Activated CD8-positive, alpha-beta memory T cell treated with anti-CD3 and anti-CD28 coated beads, Interleukin-2, amount 50 U/mL, for 48 hours (primary cell): ENCODE measurements at places on chromosomes 4 and X.

- no peak for DNase-seq
Measured at GRCh38 chr4:170083541-170083940, 6.2 kb downstream of the AADAT start.

GRCh38 chrX:130550351-130550750 is 148.6 kb downstream of the RBMX2 start:
- DNase-seq, result no peak

- no peak for DNase-seq
Measured at GRCh38 chrX:9562851-9563250, 98.0 kb downstream of the TBL1X start.

DNA sequence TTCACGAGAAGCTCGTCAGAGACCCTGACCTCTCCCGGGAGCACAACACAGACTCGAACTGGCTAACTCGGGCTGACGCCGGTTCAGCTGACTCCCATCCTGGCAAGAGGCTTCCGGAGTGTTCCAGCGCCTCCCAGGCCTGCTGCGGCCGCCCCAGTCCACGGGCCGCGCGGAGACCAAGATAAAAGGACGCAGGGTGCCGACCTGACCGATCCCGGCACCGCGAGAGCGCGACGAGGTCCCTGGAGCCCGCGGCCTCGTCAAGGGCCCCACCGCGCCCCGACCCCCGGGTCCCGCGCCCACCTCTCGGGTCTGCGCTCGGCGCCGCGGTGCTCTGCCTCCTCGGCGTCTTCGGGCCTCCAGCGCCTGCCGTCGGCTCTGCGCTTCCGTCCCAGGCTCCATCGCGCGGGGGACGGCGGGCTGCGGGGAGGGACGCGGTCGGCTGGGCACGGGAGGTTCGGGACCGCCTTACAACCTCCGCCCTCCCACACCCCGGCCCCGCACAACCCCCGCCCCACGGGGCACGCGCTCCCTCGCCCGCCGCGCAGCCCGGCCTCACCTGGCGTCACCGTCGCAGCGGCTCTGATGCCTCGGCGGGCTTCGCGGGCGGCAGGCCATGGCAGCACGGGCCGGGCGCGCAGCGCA is 426 bp downstream of the SLBP start:
- peak; percentile 74 for DNase-seq

DNA sequence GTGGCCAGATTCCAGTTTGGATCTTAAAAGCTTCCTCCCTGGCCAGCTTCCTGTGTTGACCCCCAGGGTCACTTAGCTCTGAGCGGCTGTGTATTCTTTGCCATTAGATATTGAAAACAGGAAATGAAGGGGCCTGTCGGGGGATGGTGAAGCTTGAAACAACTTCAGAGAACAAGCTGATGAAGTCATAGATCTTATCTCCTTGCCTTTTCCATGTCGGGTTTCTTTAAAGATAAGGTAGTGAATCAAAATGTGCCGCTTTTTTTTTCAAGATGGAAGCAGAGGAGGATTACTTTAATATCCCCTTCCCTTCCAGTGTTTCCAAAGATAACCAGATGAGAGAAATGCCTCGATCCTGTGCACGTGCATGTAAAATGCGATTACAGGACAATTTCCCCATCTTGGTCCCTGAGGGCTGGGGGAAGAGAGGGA is 508.5 kb downstream of the MID1IP1 start:
- DNase-seq, result no peak

- DNase-seq, result no peak
Measured at GRCh38 chr4:127162741-127163140, 470.0 kb upstream of the INTU start.

- no peak for DNase-seq
Measured at GRCh38 chr4:6252051-6252450, 17.6 kb upstream of the WFS1 start.

- no peak for DNase-seq
Measured at GRCh38 chrX:137926090-137926489, 360.2 kb downstream of the ZIC3 start.

GRCh38 chr4:176274441-176274840 is 5.4 kb upstream of the ASB5 start:
- DNase-seq, result no peak

DNA sequence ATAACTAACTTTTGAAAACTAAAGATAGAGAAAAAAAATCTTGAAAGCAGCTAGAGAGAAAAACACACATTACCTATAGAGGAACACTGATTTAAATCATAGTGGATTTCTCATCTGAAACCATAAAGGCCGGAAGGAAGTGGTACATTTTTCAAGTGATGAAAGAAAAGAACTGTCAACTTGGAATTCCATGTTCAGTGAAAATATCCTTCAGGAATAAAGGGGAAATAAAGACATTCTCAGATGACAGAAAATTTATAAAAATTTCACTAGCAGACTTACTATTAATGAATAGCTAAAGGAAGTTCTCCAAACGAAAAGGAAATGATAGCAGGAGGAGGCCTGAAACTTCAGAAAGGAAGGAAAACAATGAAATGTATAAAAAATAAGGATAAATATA is 7.6 kb upstream of the JADE3 start:
- DNase-seq, result no peak

GRCh38 chrX:147803948-147804347 is 107.8 kb upstream of the FMR1 start:
- no peak for DNase-seq
